Left lung (tissue), 14 donors: ENCODE measurements at places on chromosomes 4 and X.
A peak's percentile ranks its signal among the peaks of the same experiment; 100 is the strongest.

- peak; percentile 13 for DNase-seq
Observed at GRCh38 chr4:854356-854755, 28.4 kb upstream of the CPLX1 start.

- no peak for DNase-seq
Observed at GRCh38 chr4:184283659-184284335, 66.1 kb upstream of the ENPP6 start.

DNA sequence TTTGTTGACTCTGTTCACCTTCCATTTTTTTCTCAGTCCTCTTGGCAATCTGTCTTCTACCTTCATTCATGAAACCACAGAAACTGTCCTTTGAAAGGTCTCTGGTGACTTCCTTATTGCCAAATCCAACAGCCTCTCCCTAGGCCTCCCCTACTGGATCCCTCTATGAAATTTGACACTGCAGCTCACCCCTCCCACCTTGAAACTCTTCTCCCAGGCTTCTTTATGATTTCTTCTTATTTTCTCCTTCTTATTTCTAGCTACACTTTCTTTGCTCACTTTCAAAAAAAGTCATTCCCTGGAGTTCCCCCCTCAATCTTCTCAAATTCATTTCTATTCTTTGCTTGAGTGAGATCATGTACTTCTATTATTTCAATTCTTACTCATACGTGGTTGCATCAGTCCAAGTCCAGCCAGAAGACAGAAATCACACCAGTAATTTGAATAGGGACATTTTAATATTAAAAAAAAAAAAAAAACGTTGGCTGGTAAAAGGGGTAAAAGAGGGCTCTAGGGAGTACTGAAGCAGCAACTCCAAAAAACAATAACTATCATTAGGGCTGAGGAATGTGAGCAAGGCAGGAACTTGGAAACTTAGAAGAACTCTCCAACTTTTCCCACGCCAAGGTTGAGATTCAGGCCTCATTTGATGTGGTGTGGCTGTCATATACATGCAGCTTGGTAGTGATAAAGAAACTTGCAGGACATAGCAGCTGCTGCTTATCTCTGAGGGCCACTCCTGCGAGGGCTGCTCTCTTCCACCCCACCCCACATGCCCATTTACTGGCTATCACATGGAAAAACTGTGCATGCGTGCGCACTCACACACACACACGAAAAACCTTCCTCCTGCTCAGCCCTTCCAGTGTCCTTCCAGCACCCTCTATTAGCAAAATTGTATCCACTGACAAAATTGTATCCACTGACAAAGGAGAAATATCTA lies 169.8 kb upstream of the GALNT7 start:
- no peak for DNase-seq

DNA sequence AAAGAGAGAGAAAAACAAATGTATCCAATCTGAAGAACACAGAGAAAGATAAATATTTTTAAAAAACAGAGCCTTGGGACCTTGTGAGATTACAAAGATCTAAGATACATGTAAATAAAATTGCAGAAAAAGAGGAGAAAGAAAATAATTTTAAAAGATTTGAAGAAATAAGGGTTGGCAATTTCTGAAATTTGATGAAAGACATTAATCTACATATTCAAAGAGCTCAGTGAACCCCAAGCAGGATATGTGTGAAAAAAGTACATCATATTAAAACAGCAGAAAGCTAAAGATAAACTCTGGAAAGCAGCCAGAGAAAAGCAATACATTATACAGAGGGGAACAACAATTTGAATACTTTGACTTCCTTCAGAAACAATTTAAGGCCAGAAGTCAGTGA lies 244.7 kb downstream of the ENOX2 start:
- DNase-seq, result no peak

GRCh38 chr4:139971111-139971510 lies 182.9 kb downstream of the MAML3 start:
- DNase-seq, result no peak

DNA sequence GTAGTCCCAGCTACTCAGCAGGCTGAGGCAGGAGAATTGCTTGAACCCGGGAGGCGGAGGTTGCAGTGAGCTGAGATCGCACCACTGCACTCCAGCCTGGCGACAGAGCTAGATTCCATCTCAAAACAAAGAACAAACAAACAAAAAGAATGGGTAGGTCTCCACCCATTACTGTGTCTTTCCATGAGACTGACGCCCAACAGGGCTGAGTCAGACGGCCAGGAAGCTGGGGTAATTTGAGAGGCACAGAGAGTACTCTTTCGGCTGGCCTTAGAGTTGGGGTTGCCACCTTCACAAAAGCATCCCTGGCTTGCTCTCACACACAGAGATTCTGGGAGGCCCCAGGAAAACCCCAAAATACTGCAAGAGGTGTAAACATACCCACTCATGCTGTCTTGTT lies 72.0 kb upstream of the DHRSX start:
- no peak for DNase-seq

GRCh38 chr4:156953001-156953400 lies 18.6 kb downstream of the PDGFC start:
- no peak for DNase-seq

GRCh38 chr4:38177035-38177546 lies 216.9 kb downstream of the PTTG2 start:
- no peak for DNase-seq

DNA sequence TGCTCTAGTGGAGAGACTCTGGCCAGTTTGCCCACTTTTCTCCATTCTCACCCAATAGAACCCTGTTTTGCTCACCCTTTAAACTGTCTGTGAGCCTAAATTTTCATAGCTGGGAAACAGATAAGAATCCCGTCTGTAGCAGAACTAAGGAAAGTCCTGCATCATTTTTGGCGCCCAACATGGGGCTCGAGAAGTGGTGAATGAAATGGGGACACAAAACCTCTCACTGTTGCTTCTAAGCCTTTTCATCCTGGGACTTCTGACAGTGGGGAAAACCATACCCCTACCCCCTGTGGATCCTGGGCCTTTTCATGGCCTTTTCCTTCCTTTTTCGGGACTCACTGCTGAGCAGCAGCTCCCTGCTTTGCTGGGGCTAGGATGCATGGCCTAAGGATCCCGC lies 189.9 kb downstream of the INPP4B start:
- DNase-seq, result peak; percentile 4

DNA sequence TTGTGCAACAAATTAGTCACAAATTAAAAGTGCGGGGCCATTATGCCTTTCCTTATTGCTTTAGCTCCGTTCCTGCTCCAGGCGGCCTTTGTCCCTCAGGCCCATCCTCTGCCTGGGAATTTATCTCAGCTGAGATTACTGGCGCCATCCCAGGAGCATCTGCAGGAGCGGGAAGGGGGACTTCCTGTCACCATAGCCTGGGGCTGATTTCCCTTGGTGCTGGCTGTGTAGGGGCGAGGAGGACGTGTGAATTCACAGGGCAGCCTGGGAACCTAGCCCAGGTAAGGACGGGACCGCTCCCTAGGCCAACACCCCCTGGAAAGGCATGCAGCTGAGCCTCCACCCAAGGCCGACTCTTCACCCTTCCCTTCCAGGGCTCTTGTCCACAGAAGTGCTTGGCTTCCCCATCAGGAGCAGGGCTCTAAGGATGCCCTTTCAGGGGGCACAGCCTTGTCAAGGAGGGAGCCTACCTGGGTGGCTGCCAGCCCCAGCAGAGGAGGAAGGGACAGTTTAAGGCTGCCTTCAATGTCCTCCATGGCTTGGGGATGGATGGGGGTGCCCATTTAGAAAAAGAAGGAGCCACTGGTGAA lies 72.6 kb upstream of the NKX1-1 start:
- no peak for DNase-seq
